ENCODE measurements at places on chromosomes 3 and 15.

- DNase-seq: no peak
These were observed 82.2 kb downstream of the RORA start for GRCh38 chr15:61146931-61147230.

DNA sequence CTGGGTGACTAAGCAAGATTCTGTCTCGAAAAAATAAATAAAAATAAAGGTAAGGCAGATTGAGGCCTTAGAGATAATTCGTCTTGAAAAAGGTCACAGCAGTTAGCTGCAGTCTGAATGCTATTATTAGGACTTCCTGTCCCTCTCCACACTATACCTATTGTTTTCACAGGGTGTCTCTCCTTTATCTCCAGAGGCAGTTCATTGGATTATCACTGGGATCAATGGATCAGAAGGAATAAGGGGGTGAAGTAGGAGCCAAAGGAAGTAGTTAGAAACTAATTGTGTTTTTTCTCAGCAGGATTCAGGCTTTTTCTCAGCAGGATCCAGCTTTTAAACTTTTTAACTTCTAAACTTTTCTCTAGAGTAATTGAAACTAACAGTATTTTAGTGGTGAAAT, 326.9 kb downstream of the IL5RA start:
- DNase-seq: no peak

DNA sequence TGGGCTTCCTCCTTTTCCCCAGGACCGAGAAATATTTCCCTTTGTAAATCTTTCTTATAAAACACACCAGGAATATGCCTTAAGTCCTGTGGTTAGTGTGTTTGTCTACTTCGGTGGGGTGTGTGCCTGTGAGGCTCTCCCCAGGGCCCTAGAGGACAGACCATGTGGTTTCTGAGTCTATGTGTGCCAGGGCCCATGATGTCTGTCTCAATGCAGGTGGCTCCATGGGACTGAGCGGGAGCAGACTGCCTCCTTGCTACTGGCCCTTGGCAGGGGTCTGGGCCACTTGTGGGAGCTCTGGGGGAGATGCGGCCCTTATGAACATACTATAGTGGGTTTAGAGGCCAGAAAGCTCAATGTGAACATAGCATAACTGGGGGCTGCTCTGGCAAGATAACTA, 37.6 kb downstream of the SCN5A start:
- DNase-seq: no peak

DNA sequence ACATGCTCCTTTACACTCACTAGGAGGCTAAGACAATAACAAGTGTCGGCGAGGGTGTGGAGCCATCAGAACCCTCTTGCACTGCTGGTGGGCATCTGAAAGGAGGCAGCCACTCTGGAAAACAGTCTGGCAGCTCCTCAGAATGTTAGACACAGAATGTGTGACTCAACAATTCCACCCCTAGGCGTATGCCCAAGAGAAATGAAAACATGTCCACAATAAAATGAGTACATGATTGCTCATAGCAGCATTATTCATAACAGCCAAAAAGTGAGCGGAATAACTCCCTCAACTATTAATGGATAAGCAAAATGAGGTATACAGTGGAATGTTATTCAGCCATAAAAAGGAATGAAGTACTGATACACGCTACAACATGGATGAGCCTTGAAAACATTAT, 57.8 kb downstream of the WNT7A start:
- no peak for DNase-seq

DNA sequence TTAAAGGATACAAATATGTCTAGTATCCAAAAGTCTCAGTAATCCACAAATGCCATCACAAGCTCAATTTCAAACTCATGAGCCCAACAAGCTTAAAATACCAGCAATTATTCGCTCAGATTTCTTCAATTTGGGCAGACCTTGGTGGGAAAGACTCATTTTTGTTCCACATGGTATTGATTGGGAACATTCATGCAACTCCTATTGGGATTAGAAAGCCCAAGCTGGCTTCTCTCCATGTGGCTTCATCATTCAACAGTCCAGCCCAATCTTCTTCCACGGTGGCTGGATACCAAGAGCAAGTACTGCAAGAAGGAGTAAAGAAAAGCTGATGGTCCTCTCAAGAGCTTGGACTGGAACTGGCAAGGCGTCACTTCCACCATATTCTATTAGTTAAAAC, 66.3 kb downstream of the STRIT1 start:
- no peak for DNase-seq

- DNase-seq: no peak
These were observed 316.6 kb downstream of the EDEM1 start for GRCh38 chr3:5504135-5504534.

DNA sequence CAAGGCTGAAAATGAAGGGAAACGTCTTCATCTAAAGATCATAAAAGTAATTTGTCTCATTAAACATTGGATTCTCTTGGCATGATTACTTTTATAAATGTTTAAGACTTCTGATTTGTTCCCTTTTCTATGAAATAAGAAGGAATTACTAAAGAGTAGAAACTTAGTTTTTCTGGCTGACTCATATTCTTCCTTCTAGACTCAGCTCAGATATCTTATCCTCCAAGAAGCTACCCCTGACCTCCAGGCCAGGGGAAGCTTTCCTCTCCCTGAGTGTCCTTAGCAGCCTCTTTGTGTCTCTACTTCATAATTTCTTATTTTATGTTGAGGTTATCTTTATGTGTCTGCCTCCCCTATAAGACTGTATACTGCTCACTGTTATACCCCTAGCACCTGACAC, 291.9 kb upstream of the STT3B start:
- no peak for DNase-seq

DNA sequence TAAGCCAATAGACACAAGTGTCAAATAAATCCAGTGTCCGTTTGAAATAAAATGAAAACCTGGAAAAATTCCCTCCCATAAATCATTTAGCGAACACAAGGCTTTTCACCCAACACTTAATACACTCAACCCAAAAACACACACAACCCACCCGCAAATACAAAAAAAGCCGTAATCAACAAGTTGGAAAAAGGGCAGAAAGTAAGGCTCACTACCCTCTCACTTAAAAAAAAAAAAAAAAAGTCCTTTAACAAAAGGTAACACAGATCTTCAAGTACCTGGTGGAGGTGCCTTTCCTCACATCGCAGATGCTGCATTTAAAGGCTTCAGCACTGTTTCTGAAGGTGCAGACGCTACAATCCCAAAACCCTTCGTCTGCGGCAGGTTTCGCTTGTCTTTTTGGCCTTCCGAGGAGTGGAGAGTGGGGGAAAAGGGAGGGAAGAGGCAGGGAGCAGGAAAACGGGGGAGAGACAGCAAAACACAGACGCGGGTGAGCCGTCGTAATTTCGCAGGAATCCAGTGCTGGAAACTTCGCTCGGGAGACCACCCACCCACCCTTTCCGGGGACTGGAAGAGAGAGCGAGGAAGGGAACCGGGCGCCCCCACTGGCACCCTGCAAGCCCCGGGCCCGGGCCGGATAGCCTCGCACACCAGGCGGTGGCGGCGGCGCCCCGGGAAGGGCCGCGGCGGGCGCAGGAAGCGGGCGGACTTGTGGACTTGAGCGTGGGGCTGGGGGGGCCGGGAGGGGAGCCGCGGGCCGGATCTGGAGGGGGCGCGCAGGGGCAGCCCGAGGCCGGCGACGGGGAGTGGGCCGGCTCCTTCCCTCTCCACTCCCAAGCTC, 401.8 kb downstream of the SHQ1 start:
- no peak for DNase-seq

- DNase-seq: no peak
These were observed 47.1 kb upstream of the AKAP13 start for GRCh38 chr15:85333132-85333831.

DNA sequence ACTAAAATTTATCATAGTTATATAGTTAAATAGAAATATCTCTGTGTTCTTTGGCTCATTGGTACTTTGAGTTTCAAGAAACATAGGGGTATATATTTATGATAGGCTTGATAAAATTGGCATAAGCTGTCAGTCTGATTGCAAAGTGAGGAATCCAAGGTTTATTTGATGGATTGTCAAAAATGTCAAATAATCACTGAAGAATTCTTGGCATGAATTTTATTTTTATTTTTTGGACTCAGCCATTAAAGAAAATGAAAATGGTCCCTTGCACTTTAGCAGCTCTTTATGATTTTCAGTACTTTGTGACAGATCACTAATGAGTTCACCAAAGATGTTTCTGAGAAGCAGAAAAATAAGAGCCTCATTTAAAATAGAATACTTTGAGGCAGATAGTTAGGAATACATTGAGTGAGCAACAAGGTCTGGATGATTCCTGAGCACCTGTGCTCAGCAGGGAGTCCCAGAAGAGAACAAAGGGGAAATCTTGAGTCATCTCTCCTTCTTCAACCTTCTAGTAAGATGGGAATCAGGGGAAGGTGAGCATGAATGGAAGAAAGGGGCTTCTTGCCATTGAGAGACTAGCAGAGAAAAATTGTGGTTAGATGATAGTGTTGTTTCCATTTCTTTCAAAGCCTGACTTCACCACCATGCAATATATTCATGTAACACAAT, 85.3 kb upstream of the VEPH1 start:
- DNase-seq: no peak

- no peak for DNase-seq
These were observed 119.9 kb downstream of the CADPS start for GRCh38 chr3:62755285-62755684.

Measured in nephron progenitor cell (in vitro differentiated cells).